ENCODE measurements at places on chromosomes 7 and 10.

GRCh38 chr7:140673774-140674155, 1.0 kb downstream of the ADCK2 start:
- DNase-seq: no peak

DNA sequence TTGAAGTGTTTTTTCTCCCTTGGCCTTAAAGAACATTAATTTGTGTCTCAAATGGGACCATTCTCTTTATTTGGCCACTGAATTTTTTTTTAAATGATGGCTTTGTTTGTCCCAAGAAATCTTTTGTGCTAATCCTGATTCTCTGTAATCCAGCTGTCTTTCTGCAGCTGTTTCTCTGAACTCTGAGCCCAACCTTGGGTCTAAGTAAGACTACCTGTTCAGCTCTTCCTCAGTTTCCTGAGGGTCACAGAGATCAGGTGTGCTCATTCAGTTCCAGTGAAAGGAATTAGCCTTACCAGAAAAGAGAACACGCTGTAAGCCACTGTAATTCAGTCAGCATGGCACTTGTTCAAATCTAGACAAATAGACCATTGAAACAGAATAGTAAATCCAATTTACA, 94.2 kb downstream of the ANKIB1 start:
- no peak for DNase-seq

GRCh38 chr10:5891009-5891408, 966 bp downstream of the FBH1 start:
- DNase-seq: peak; percentile 54

- no peak for DNase-seq
Measured at GRCh38 chr7:140375892-140376730, 22.2 kb downstream of the SLC37A3 start.
